SJSA1 (cell line): ENCODE measurements at places on chromosomes 3 and 15. TPM values are rescaled to one million over a fixed set of nuclear protein-coding genes. Genes with fewer than 3 reads are reported as not detected.

The PIERCE2 gene
- total RNA-seq: not detected in 2 replicates

The KBTBD13 gene
- total RNA-seq: not detected in 2 replicates

The MUC13 gene
- not detected in 2 replicates for total RNA-seq

The GPR156 gene
- 0.34 and 0.61 TPM in 2 replicates for total RNA-seq

The STRC gene
- not detected in 2 replicates for total RNA-seq

The TGM4 gene
- total RNA-seq: 0.05 TPM in 1 of 2 replicates, not detected in the other

The COL6A5 gene
- not detected in 2 replicates for total RNA-seq

The CISH gene
- 0.92 TPM in 1 of 2 replicates, not detected in the other for total RNA-seq

The MEGF11 gene
- total RNA-seq: 0.03 TPM in 1 of 2 replicates, not detected in the other

DNA sequence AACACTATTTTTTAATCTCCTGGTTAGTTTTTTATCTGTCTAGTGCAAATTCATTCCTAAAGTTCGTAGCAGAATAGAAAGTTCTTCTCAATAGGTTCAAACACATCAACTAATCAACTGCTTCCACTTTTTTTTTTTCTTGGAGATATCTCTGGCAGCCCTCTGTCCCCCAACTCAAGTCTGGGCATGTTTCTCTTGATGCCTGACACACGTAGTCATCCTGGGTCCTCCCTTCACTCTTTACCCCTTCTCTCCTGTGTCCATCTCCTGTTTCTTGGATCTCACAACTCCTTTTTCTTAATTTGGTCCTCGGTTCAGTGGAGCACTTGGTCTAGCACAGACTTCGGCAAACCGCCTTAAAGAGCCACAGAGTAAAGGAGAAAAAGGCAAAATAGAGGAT is 14.4 kb downstream of the TNFAIP8L3 start:
- no peaks in the 10 kb centered on the region for H3K27me3 ChIP-seq
- H3K36me3 ChIP-seq: no peaks in the 10 kb centered on the region
- no peak for DNase-seq
- no peaks in the 10 kb centered on the region for H3K4me1 ChIP-seq

GRCh38 chr3:153976891-153977554 is 144.2 kb upstream of the ARHGEF26 start:
- no peak for DNase-seq
- peaks cover 4% of the 10 kb centered on the region; the same call in 1 of the 2 replicates for H3K4me1 ChIP-seq
- no peak overlapping the region for H3K27ac ChIP-seq
- no peaks in the 10 kb centered on the region for H3K36me3 ChIP-seq
- H3K4me3 ChIP-seq: no peak overlapping the region
- H3K27me3 ChIP-seq: no peaks in the 10 kb centered on the region

DNA sequence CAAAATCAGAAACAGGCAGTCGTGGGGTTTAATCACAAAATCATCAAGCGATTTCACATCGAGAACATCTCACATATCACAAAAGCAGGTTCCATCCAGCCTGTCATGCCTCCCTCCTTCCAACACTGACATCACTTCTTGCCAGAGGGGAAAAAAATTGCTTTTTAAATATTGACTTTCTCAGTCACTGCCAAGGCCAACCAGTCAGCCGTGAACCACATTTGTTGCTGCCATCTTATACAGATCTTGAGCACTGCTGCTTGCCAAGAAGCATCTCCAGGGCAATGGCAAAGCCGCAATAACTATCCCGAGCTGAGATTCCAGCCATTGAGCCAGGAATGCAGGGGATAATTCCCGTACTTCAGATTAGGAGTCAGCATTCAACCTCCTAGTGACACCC is 174.6 kb downstream of the ANXA2 start:
- H3K27ac ChIP-seq: no peak overlapping the region
- no peak for DNase-seq
- no peaks in the 10 kb centered on the region for H3K4me1 ChIP-seq
- H3K36me3 ChIP-seq: no peaks in the 10 kb centered on the region
- H3K4me3 ChIP-seq: no peak overlapping the region

GRCh38 chr15:45221967-45222366 is 30.1 kb upstream of the SLC28A2 start:
- DNase-seq: no peak
- no peaks in the 10 kb centered on the region for H3K4me1 ChIP-seq
- H3K27me3 ChIP-seq: 0 out of 2 replicates have a peak, but pooled peaks cover 13% of the 10 kb centered on the region
- H3K27ac ChIP-seq: no peak overlapping the region

GRCh38 chr15:74184582-74185091 is 11.1 kb downstream of the ISLR start:
- H3K27me3 ChIP-seq: no peaks in the 10 kb centered on the region
- H3K4me1 ChIP-seq: peaks cover 11% of the 10 kb centered on the region
- no peak overlapping the region for H3K27ac ChIP-seq
- DNase-seq: no peak

GRCh38 chr3:120410541-120410940 is 40.3 kb downstream of the FSTL1 start:
- H3K27ac ChIP-seq: no peak overlapping the region
- DNase-seq: no peak
- H3K4me3 ChIP-seq: no peak overlapping the region
- H3K36me3 ChIP-seq: peaks cover 86% of the 10 kb centered on the region

GRCh38 chr15:45456212-45457106 is 66.1 kb downstream of the SLC30A4 start:
- no peaks in the 10 kb centered on the region for H3K36me3 ChIP-seq
- peaks cover 37% of the 10 kb centered on the region for H3K4me1 ChIP-seq
- peak overlapping the region; percentile 89 for H3K27ac ChIP-seq
- H3K27me3 ChIP-seq: no peaks in the 10 kb centered on the region
- H3K4me3 ChIP-seq: no peak overlapping the region

DNA sequence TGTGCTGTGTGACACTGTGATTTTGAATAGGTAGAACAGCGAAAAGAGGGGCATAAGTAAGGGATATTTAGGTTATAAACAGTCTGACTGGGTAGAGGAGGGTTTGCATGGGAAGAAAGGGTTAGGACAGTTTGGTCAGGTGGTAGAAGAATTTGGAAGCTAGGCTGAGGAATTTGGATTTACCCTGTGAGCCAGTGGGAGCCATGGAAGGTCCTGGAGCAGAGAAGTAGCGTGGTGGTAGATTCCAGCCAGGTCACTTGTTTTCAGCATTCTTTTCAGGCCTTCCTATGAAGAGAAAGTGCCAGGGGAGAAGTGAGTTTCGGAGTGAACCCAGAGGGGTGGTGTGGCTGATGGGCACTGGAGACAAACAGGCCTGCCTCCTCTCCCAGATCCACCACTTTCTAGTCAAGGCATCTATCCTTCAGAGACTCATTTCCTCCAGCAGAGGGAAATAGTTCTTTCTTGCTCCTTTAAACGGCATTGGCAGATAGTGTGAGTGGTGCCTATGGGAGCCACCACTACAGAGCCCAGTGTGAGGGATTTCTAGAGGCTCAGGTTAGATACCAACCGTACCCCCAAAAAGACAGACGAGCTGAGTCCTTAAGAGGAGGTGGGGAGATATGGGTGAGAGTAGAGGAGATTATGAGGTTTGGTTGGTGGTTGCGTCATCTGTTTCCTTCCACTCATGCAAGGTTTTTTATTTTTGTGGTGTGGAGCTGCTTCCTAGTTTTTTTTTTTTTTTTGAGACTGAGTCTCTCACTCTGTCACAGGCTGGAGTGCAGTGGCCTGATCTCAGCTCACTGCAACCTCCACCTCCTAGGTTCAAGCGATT is 21.2 kb downstream of the PXK start:
- H3K27ac ChIP-seq: no peak overlapping the region
- no peak overlapping the region for H3K4me3 ChIP-seq

DNA sequence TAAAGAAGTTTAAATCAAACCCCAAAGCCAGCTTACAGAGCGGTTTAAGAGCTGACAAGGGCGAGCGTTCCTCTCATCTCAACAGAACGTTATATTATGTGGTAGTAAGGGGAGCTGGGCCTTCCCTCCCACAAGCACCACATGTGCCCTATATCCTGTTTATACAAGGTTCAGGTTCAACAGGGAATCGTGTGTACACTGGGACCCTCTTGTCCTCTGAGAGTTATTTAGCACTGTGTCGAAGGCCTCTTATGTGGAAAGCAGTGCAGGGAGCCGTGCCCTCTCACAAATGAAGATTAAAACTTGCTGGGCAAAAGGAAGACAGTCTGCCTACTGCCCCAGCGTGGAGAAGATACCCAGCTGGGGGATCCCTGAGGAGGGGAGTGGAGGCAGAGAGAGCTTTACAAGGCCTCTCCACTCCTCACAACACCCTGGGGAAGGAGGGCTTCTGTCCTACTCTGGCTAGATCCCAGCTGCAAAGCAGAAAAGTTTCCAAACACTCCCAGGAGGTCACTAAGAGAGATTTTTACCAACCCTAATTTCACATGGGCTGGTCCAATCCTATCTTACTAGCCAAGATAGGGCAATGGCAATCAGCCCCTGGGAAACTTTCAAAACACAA is 2.9 kb downstream of the TLE3 start:
- no peaks in the 10 kb centered on the region for H3K27me3 ChIP-seq
- peak overlapping the region; percentile 94 for H3K4me3 ChIP-seq
- peaks cover 28% of the 10 kb centered on the region for H3K4me1 ChIP-seq
- no peak for DNase-seq
- H3K27ac ChIP-seq: no peak overlapping the region

- H3K27me3 ChIP-seq: no peaks in the 10 kb centered on the region
- H3K4me3 ChIP-seq: no peak overlapping the region
- H3K4me1 ChIP-seq: peaks cover 21% of the 10 kb centered on the region
- peaks cover 5% of the 10 kb centered on the region; the same call in 1 of the 2 replicates for H3K36me3 ChIP-seq
Observed at GRCh38 chr3:16460886-16461285, 52.6 kb downstream of the RFTN1 start.

DNA sequence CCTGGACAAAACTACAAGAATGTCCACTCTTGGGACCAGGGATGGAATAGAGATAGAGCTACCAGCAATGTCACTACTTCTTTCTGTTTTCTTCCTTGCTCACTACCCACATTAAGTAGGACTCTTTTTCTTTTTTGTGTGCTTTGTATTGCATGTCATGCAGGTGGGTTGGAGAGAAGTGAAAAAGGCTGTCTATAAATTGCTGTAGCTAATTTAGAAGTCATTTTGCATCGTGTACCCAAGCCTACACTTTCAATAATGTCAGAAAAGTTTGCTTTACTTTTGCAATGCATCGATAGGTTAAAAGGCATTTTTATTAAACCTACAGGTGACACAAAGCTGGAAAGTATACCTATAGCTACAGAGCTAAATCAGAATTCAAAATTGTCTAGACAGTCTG is 58.9 kb downstream of the GTF2E1 start:
- H3K27me3 ChIP-seq: no peaks in the 10 kb centered on the region
- no peak overlapping the region for H3K4me3 ChIP-seq
- no peaks in the 10 kb centered on the region for H3K36me3 ChIP-seq
- H3K4me1 ChIP-seq: no peaks in the 10 kb centered on the region
- H3K27ac ChIP-seq: no peak overlapping the region

DNA sequence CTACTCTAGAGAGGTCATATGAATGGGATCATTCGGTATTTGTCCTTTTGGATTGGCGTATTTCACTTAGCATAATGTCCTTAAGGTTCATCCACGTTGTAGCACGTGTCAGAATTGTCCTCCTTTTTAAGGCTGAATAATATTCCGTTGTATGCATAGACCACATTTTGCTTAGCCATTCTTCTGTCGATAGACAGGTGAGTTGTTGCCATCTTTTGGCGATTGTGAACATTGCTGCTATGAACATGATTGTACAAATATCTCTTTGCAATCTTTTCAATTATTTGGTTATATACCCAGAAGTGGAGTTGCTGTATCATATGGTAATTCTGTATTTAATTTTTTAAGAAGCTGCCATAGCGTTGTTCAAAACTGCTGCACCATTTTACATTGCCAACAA is 52.4 kb upstream of the GOLGA8J start:
- H3K36me3 ChIP-seq: no peaks in the 10 kb centered on the region
- no peak overlapping the region for H3K27ac ChIP-seq
- H3K27me3 ChIP-seq: no peaks in the 10 kb centered on the region
- no peaks in the 10 kb centered on the region for H3K4me1 ChIP-seq

GRCh38 chr15:32677238-32677750 is 35.8 kb downstream of the SCG5 start:
- H3K36me3 ChIP-seq: no peaks in the 10 kb centered on the region
- no peak overlapping the region for H3K4me3 ChIP-seq
- peaks cover 13% of the 10 kb centered on the region for H3K4me1 ChIP-seq
- no peak overlapping the region for H3K27ac ChIP-seq

DNA sequence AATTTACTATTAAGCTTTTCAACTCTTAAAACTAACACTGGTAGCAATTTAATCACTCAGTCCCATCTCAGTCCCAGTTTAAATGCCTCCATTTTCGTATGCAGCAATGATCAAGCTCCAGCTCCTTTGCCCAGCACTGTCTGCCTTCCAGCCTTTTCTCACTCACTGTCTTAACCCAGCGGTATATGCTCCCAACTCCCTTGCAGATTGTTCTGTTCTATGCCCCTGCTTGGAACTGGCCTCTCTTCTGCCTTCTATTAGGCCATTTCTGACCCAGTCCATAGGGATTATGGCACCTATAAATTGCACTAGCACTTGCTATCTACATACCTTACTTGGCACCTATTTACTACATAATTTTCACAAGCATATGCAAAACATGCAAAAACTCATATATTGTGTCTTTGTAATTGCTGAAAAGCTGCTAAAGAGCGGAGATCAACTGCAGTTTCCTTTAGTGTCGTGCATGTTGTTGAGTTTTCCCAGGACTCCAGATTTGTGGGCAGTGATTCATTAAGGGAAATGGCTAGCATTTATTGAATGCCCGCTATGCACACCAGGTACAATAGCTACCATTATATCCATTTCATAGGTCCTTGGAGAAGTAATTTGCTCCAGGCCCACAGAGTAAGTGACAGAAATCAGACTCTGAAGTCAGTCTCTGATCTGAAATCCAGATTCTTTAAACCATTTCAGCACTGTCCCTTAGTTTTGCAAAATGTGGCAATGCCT is 24.4 kb downstream of the CRBN start:
- no peak overlapping the region for H3K4me3 ChIP-seq
- H3K27me3 ChIP-seq: no peaks in the 10 kb centered on the region
- no peak overlapping the region for H3K27ac ChIP-seq
- no peak for DNase-seq
- no peaks in the 10 kb centered on the region for H3K4me1 ChIP-seq

GRCh38 chr3:111762537-111762936 is 96.5 kb upstream of the PHLDB2 start:
- H3K27me3 ChIP-seq: no peaks in the 10 kb centered on the region
- H3K36me3 ChIP-seq: no peaks in the 10 kb centered on the region
- no peak overlapping the region for H3K4me3 ChIP-seq
- H3K27ac ChIP-seq: no peak overlapping the region
- H3K4me1 ChIP-seq: peaks cover 62% of the 10 kb centered on the region
- no peak for DNase-seq

- H3K4me1 ChIP-seq: peaks cover 31% of the 10 kb centered on the region
- no peaks in the 10 kb centered on the region for H3K36me3 ChIP-seq
- no peak overlapping the region for H3K4me3 ChIP-seq
- DNase-seq: no peak
- H3K27ac ChIP-seq: no peak overlapping the region
Observed at GRCh38 chr3:66597308-66597863, 96.6 kb upstream of the LRIG1 start.

GRCh38 chr3:111758642-111759041 is 100.4 kb upstream of the PHLDB2 start:
- no peaks in the 10 kb centered on the region for H3K27me3 ChIP-seq
- peaks cover 49% of the 10 kb centered on the region for H3K4me1 ChIP-seq
- H3K4me3 ChIP-seq: no peak overlapping the region

GRCh38 chr15:43241100-43241499 is 20.3 kb upstream of the EPB42 start:
- no peaks in the 10 kb centered on the region for H3K27me3 ChIP-seq
- no peak overlapping the region for H3K4me3 ChIP-seq
- H3K36me3 ChIP-seq: no peaks in the 10 kb centered on the region
- H3K4me1 ChIP-seq: peaks cover 14% of the 10 kb centered on the region
